NCI-H1417 (cell line): ENCODE measurements at places on chromosomes 16 and 17.
A peak's percentile ranks its signal among the peaks of the same experiment; 100 is the strongest.

GRCh38 chr16:23464196-23464595 lies 11.2 kb upstream of the COG7 start:
- DNase-seq = no peak

DNA sequence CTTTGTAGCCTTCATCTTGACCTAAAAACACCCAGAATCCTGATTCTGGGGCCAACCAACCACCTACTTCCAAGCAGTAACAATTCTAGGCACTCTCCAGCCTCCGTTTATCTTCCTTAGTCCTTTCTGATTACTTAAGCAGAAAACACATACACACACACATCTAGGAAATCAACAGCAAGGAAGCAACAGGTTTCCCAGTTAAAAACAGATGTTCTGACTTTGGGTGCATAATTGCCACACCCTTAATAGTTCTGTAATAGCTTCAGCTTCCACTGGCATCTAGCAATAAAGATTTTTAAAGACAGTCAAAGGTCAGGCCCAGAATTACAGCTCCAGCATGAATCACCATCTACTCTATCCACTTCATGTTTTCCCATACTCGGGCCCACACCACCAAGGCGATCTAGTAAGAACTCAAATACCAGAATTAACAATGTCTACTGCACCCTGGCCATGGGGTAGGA lies 2.6 kb downstream of the ARHGAP17 start:
- no peak for DNase-seq

GRCh38 chr16:87647431-87648185 lies 45.3 kb downstream of the JPH3 start:
- no peak for DNase-seq

- peak; percentile 43 for DNase-seq
Observed at GRCh38 chr17:44360826-44361225, 2.8 kb downstream of the FAM171A2 start.
